Activated naive CD4-positive, alpha-beta T cell treated with anti-CD3 and anti-CD28 coated beads, Interleukin-2, amount 50 U/mL, for 72 hours (primary cell): ENCODE measurements at places on chromosomes 1 and 21. TPM values are rescaled to one million over a fixed set of nuclear protein-coding genes. Genes with fewer than 3 reads are reported as not detected.

DNA sequence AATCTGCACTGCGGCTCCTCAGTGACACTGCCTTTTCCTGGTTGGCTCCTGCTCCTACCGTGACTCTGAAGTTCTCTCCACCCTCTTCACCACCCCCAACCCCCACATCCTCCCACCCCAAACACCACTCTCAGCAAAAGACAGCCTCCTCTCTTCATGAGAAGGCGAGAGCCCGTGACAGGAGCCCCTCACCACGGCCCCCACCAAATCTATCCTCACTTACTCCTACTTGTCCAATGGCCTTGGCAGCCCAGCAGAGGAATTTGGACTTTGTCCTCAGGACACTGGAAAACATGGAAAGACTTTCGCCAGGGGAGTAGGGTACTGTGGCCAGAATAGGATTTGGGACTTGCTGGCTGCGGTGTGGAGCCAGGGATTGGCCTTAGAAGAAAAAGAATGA, 6.9 kb downstream of the TMEM125 start:
- DNase-seq = no peak

DNA sequence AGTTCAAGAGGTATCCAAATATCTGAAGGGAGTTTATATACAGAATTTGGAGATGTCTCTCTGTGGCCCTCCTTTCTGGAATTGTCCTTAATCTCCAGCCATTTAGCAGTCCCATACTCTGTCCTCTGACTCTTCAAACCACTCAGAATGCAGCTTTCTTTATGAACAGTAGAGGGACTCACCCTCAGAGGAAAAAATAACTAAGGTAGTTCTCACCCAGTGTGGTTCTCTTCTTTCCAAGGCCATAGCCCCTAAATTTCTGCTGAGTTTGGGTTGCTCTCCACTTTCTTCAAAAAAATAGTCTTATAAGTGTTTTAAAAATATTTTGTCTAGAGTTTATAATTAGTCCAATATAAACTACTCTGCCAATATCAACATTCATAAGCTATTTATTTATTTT, 369.7 kb downstream of the MATN1 start:
- no peak for DNase-seq

DNA sequence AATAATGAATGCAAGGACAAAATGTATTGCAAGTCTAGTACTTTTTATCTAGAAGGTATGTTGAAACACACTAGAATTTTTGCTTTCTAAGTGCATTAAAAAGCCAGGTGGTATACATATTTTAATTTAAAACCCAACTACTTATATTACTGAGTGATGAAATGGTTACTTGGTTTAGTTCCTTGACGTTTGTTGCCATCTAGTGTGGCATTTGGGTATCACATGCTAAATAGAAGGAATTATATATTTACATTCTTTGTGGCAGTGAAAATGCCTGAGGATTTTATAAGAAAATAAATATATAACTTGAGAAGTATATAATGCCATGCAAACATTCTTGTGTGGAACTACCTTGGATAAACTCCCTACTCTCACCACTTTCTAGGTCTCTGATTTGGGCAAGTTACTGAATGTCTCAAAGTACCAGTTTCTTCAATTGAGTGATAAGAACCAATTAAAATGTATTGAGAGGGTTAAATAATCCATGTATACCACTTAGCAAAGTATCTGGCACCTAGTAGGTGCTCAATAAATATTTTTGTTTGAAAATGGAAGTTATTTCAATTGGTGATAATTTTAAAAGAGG, 69.6 kb downstream of the SDCCAG8 start:
- DNase-seq = peak; percentile 45

DNA sequence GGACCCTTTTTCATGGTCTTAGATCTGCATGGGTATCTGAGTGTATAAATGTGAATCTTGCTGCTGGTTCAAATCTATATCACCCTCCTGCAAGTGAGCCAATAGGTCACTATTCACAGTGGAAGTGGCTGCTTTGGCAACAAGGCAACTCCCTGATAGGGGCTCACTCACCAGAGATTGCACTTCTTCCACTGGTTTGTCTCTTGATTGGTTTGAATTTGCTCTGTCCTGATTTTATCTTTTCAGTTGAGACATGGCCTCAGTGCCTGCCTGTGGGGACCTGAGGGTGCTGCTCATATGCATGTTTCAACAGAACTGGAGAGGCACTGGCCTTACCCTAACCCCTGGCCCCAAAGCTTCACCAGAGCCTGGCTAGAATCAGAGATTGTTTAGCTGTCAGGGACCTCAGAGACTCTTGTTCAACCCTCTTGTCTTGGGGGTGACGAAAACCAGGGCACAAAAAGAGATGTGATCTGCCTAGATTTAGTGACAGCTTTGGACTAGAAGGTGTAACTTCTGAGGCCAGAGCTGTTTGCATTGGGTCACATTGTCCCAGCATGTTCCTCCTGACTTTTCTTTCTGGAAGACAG, 16.9 kb downstream of the AVPR1B start:
- no peak for DNase-seq

DNA sequence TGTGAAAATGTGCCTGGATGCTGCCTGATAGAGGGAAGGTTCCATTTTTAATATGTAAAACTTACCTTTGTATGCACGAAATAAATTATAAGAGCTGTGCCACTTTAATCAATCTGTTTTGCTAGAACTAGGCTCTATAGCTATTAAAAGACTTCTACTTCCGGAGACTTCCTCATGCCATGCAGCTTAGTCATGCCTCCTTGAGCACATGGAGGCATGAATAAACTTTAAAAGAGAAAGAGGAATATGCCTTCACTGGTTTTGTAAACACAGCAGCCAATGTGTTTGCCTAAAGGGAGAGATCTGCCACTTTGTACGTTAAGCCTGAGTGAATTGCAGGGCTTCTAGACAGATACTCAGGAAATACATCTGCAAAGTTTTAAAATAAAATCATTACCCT, 604.6 kb downstream of the LRRIQ3 start:
- DNase-seq = no peak

DNA sequence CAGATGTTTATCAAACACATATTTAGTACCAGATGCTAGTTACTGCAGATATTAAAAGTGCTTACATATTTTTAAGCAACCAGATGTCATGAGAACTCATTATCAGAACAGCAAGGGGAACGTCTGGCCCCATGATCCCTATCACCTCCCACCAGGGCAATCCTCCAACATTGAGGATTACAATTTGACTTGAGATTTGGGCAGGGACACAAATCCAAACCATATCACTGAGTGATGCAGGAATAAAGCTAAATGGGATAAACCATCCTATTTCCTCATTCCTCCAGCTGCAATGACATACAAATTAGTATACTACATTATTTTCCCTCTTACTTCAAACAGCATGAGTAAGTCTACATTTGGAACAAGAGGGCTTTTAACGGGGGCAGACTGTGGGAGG, 3.1 kb upstream of the KCNK2 start:
- DNase-seq = no peak

GRCh38 chr1:185244015-185244747, 72.9 kb downstream of the IVNS1ABP start:
- no peak for DNase-seq

DNA sequence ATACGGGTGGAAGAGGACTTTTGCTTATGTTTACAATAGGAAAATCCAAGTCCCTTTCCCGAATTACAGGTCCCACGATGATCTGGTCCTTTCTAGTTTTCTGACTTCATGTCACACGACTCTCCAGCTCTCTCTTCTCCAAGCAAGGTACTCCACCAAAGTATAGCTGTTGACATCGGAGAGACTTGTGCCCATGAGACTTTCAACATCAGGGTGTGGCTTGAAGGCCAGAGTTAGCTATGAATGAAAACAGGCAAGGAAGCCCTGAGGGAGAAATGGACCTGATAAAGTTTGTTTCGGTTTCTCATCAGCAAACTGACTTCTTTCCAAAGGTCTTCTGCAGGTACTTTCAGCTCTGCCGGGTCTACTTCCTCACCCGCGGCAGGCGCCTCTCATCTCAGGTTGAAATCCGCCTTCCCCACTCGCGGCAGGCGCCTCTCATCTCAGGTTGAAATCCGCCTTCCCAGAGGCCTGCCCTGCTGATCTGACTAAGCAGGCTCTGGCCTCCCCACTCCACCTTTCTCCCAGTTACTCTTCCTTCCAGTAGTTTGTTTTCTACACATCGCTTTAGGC, 2.1 kb upstream of the PER3 start:
- DNase-seq = no peak

DNA sequence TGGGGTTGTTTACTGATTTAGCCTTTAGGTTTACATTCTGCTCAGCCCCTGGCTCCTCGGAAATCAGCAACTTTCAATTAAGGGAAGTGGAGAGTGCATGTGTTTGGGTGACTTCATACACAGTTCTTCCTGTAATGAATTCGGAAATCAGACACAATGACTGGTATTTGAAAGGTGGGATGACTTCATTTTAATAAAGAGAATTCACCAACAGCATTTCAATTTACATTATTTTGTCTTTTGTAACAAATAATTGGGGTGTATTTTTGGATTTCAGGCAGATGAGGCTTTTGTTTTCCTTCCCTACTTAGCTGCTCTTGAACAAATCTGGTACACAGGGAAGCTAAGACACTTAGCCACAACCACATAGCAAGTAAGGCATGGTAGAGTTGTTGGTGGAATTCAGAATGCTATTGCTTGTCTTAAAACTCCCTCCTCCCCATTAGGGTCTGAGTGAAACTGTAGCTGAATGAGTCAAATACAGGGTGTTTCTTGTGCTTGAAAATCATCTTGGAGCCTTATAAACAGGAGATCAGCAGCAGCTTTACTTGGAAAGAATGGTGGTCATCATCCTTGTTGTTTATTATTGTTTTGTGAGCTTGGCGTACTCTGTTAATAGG, 917 bp downstream of the STX12 start:
- no peak for DNase-seq

The IFI44L gene
- 120 TPM for total RNA-seq

The CLDN8 gene
- total RNA-seq = not detected

The ARMH1 gene
- 102 TPM for total RNA-seq

The AKNAD1 gene
- not detected for total RNA-seq

The CLCC1 gene
- 15.5 TPM for total RNA-seq

The EPHB2 gene
- total RNA-seq = not detected

The HAO2 gene
- not detected for total RNA-seq
